ENCODE measurements at places on chromosomes 7 and 10. TPM values are rescaled to one million over a fixed set of nuclear protein-coding genes. Genes with fewer than 3 reads are reported as not detected.

The TSPAN13 gene
- 16.8 TPM for total RNA-seq

The CYP2C19 gene
- total RNA-seq = not detected

The PAPOLB gene
- total RNA-seq = not detected

The PTPRE gene
- 3.5 TPM for total RNA-seq

The CH25H gene
- 0.64 TPM for total RNA-seq

The GATA3 gene
- 4.4 TPM for total RNA-seq

The RSBN1L gene
- 10.5 TPM for total RNA-seq
